ENCODE measurements at places on chromosomes 1 and 21.
A peak's percentile ranks its signal among the peaks of the same experiment; 100 is the strongest.

DNA sequence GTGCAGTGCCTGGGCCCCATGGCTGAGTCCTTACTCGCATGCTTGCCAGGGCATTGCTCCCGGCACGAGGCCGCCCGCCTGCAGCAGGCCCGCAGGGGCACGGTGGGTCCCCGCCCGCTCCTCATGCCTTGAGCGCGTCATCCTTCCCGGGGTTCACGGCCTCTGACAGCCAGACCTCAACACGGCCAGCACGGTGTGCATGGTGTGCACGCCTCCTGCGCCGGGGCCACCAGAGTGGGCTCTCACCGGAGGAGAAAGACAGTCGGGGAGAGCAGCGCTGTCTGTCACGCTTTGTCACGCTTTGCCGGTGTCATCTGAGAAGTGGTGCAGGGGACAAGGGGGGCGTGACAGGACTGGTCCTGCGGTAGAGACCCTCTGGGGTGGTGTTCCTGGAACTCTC is 11.9 kb upstream of the COL18A1 start:
- DNase-seq, result no peak

- peak; percentile 25 for DNase-seq
Observed at GRCh38 chr1:148263128-148263905, 111.2 kb upstream of the NBPF11 start.

DNA sequence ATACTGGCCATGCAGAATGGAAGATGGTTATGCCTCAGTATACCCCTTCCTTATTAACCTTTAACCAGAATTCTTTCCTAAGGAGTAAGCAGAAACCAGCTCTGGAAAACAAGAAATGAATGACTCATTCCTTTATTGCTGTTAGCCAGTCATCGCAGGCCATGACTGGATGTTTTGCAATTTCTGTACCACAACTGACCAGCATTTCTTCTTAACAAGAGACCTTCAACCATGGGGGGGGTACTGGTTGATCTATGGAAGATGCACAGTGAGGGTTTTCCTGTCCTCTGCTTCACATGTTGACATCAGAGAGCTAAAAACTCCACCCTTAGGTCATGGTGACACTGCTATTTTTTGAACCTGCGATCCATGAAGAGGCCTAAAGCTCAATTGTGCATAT is 28.0 kb upstream of the RNF2 start:
- no peak for DNase-seq

DNA sequence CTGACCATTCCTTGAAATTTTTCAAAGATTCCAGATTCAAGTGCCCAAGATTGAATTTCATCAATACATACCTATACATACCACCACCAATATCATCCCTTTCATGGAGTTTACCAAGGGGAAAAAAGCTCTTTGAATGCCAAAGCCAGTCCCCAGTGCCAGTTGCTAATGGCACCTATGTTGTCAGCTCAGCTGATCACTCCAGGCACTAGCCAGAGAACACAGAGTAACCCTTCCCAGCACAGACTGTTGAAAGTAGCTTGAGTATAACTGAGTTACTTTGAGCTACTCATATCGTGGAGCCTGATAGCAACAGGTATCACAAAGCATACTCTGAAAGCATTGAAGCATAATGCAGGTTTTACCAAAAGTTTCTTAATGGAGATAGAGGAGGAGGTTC is 133.9 kb upstream of the NFIA start:
- DNase-seq, result no peak

DNA sequence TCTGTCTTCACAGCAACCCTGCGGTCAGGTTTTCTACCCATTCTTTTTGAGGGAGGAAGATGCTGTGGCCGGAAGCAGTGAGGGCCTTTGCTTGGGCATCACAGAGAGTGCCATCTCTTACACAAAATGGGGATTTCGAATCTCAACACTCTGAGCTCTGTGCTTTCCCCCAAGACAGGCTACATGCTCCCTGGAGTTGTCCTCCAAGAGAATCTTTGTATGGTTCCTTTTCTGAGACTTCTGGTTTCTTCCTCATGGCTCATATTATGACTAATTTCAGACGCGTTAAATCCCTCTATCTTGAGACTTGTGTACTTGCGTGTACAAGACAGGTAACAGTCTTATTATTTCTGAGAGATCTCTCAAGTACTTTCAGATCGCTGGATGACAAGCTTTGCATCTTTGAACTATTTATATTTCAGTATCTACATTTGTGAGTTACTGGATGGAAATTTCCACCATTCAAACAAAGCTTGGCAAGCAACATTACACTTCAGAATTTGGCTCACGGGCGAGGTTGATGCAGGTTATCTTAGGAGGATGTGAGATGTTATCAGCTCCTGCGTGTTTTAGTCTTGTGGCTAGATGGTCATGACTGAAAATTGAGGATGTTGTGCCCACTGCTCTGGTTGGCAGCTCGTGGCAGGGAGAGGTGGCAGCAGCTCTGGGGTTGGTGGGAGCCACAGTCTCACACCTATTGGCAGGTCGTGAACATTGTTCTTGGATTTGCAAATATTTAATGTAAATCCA is 19.4 kb downstream of the ABCG1 start:
- no peak for DNase-seq

GRCh38 chr21:42202321-42202720 is 16.6 kb upstream of the ABCG1 start:
- no peak for DNase-seq

- no peak for DNase-seq
Observed at GRCh38 chr1:168391851-168392681, 111.4 kb downstream of the TBX19 start.

- no peak for DNase-seq
Observed at GRCh38 chr1:193318347-193318746, 131.9 kb upstream of the B3GALT2 start.

DNA sequence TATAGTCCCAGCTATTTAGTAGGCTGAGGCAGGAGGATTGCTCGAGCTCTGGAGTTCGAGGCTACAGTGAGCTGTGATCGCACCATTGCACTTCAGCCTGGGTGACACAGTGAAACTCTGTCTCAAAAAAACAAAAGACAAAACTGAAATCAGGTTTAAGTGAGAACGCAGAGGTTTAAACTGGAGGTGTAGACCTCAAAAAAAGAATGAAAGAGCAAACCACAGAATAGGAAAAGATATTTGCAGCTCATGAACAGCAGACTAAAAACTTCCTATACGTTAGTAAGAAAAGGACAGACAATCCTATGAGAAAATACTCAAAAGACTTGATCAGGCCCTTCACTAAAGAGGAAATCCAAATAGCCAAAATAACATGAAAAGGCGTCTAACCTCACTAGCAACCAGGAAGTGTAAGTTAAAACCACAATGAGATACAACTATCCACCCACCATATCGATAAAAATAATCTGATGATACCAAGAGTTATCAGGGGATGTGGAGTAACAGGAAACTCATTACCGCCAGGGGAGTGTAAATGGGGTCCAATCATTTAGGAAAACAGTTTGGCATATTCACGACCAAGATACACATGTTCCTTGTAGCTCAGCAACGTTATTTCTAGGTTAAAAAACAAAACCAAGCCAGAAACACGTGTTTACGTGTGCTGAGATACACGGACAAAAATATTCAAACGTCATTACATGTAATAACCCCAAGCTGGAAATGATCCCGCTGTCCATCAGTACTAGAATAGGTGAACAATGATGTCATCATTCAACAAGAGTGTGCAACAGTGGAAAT is 9.8 kb downstream of the TNFRSF9 start:
- no peak for DNase-seq

DNA sequence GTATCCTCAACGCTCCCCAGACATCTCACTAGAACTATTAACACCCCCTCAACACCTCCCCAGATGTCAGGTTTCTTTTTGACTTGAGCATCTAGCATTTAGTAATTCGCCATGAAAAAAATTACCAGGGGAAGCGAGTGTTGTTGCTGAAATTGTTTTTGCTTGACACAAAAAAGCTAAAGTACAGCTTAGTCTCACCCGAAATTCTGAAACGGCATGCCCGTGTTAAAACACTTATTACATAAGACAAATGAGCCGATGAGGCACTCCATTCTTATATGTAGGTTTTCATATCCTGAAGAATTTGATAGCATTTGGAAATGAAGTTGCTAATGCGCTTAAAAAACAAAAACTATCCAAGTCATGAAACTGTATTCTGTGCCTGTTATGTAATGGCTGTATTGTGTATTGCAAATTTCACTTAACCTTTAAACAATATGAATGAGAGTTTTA is 1.3 kb upstream of the NRIP1 start:
- no peak for DNase-seq

DNA sequence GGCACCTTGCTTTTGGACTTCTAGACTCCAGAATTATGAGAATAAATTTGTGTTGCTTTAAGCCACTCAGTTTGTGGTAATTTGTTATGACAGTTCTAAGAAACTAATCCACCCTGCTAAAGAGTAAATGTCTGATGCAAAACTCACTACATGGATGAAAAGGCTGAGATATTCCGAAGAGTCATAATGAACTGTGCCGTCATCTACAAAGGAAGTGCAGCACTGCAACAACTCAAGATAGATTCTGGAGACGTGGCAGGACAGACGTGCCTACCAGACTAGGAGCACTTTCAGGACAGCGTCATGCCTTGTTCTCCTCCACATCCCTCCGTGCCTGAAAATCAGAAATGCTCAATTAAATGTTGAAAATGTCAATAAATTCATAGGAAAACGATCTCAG is 24.4 kb upstream of the IRF2BP2 start:
- DNase-seq, result no peak

DNA sequence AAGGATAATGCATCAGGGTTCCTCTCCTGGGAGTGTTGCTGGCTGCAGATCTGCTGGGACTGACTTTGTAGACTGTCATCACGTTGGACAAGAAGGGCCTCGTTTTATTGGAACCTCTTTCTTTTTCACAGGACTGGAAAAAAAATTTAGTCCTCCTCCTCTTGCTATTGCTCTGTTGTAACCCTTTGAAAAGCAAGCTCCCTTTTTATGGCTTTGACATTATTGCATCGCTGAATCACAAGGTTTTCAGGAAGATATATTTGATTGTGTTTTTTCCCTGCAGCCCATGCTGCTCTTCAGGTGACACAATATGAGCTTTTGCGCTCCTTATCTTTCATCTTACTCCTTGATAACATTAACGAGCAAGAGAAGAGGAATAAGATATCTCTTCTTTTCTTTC is 290.9 kb downstream of the CAMTA1 start:
- DNase-seq, result no peak

- DNase-seq, result no peak
Observed at GRCh38 chr1:66769512-66770229, 17.4 kb downstream of the DYNLT5 start.

DNA sequence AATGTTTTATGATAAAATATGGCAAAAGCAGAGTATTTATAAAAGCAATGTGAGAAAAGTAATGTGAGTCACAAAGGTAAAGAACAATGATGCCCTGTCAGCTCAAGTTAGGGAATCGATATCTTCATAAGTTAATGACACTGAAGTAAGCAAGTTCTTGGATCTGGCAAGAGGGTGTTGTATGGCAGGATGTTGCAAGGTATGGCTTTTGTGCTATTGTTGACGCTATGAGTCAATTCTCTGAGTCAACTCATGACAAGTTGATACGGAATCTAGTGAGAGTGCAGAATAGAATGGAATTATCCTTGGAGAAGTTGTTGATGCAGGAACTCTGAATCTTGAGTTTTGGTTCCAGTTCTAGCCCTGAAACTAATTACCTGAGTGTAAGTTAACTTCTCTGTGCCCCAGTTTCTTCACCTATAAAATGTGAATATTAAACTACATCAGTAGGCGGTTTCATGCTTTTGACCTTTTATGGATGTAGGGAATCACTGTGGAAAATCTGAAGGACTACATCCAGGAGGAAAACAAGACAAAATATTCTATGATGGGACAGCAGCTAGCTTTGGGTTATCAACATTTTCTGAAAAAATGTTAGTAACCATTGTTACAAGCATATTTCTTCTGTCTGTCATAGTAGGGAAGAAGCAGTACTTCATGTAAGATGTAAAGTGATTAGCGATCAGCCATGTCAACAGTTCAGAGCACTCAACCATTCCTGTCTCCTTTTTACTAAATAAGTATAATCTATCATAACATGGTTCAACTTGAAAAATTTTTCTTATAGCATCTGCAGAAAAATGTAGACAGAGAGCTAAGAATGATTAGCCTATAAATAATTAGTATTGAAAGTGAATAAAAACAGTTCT is 96.9 kb downstream of the ATP6V1G3 start:
- no peak for DNase-seq

DNA sequence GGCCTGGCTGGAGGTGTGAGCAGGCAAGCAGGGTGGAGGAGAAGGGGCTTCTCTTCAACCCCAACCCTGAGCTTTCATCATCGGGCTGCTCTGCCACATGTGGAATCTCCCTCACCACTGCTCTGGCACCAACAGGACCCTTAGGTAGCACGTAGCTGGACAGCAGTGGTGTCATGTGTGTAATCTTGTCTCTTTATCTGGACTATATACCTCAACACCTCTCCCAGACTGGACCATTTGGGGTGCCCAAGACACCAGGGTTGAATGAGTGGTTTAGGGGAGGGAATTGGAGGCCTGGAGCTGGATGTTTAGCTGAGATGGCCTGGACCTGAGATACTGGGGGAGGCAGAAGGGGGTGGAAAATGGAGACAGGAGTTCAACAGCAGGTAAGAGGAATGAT is 63.0 kb downstream of the UBE2T start:
- DNase-seq, result no peak

GRCh38 chr1:115179397-115180079 is 90.2 kb upstream of the TSPAN2 start:
- DNase-seq, result no peak

GRCh38 chr1:1240348-1240732 is 6.2 kb downstream of the C1QTNF12 start:
- DNase-seq, result no peak

GRCh38 chr21:29306920-29307319 is 8.2 kb downstream of the BACH1 start:
- no peak for DNase-seq

DNA sequence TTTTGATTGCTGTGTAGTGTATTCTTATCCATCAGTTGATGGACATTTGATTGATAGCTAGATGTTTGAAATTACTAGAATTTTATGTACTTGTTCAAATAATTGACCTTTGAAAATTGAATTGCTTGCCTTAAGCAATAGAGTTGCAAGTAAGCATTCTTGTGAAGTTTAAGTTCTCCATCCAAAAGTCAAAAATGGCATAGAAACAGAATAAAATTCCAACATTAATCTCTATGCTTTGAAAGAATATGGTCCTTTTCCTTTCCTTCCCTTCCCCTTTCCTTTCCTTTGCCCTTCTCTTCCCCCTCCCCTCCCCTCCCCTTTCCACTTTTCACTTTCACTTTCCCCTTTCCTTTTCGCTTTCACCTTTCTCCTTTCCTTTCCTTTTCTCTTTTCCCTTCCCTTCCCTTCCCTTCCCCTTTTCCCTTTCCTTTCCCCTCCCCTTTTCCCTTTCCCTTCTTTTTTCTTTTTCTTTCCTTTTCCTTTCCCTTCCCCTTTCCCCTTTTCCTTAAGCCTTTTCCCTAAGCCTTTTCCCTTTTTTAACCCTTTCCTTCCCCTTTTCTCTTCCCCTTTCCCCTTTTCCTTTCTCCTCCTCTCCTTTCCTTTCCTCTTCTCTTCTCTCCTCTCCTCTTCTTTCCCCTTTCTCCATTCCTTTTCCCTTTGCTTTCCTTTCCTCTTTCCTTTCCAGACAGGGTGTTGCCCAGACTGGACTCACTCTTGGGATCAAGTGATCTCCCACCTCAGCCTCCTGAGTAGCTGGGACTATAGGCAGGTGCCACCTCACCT is 67.4 kb downstream of the SASS6 start:
- DNase-seq, result no peak

- no peak for DNase-seq
Observed at GRCh38 chr1:214102907-214103306, 115.1 kb downstream of the PROX1 start.

- DNase-seq, result no peak
Observed at GRCh38 chr1:172167796-172168596, 252.5 kb upstream of the C1orf105 start.

All from stimulated activated CD4-positive, alpha-beta T cell treated with anti-CD3 and anti-CD28 coated beads, Interleukin-1b, Interleukin-23, amount 100 ng/mL, for 1 hour (primary cell).